ENCODE measurements at places on chromosomes 13 and 19. TPM values are rescaled to one million over a fixed set of nuclear protein-coding genes. Genes with fewer than 3 reads are reported as not detected.
A peak's percentile ranks its signal among the peaks of the same experiment; 100 is the strongest.

DNA sequence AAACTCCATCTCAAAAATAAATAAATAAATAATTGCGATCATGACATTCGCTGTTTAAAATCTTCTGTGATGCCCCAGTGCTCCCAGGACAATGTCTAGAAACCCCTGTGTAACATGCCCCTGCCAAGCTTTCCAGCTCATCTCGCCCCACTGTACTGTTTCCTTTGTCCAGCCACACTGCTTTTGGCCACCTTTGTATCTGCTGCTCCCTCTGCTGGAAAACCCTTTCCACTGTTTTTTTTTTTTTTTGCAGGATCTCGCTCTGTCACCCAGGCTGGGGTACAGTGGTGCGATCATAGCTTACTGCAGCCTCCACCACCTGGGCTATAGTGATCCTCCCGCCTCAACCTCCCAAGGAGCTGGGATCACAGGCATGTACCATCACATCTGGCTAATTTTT lies 7.5 kb downstream of the PLAUR start:
- H3K4me1 ChIP-seq = no peaks in the 10 kb centered on the region
- no peaks in the 10 kb centered on the region for H3K36me3 ChIP-seq
- H3K4me3 ChIP-seq = no peak overlapping the region
- no peaks in the 10 kb centered on the region for H3K27me3 ChIP-seq
- H3K27ac ChIP-seq = no peak overlapping the region

GRCh38 chr19:48510421-48511268 lies 990 bp downstream of the LMTK3 start:
- H3K4me3 ChIP-seq = peak overlapping the region; percentile 31
- no peaks in the 10 kb centered on the region for H3K4me1 ChIP-seq
- DNase-seq = peak; percentile 85
- no peak overlapping the region for H3K27ac ChIP-seq
- H3K36me3 ChIP-seq = no peaks in the 10 kb centered on the region

- no peak overlapping the region for H3K4me3 ChIP-seq
- peak overlapping the region; percentile 63 for H3K27ac ChIP-seq
- no peaks in the 10 kb centered on the region for H3K36me3 ChIP-seq
- no peaks in the 10 kb centered on the region for H3K27me3 ChIP-seq
- no peaks in the 10 kb centered on the region for H3K4me1 ChIP-seq
Measured at GRCh38 chr13:110398564-110399507, 91.8 kb downstream of the COL4A2 start.

- H3K27ac ChIP-seq = no peak overlapping the region
- no peak overlapping the region for H3K4me3 ChIP-seq
- H3K4me1 ChIP-seq = no peaks in the 10 kb centered on the region
- no peak for DNase-seq
- no peaks in the 10 kb centered on the region for H3K27me3 ChIP-seq
Measured at GRCh38 chr19:30530751-30531150, 158.6 kb downstream of the ZNF536 start.

- no peak overlapping the region for H3K27ac ChIP-seq
- H3K4me1 ChIP-seq = no peaks in the 10 kb centered on the region
- no peak for DNase-seq
- no peaks in the 10 kb centered on the region for H3K36me3 ChIP-seq
- no peak overlapping the region for H3K4me3 ChIP-seq
- no peaks in the 10 kb centered on the region for H3K27me3 ChIP-seq
Measured at GRCh38 chr19:42850981-42851717, 28.4 kb downstream of the PSG1 start.

The ZIC5 gene
- not detected for total RNA-seq

DNA sequence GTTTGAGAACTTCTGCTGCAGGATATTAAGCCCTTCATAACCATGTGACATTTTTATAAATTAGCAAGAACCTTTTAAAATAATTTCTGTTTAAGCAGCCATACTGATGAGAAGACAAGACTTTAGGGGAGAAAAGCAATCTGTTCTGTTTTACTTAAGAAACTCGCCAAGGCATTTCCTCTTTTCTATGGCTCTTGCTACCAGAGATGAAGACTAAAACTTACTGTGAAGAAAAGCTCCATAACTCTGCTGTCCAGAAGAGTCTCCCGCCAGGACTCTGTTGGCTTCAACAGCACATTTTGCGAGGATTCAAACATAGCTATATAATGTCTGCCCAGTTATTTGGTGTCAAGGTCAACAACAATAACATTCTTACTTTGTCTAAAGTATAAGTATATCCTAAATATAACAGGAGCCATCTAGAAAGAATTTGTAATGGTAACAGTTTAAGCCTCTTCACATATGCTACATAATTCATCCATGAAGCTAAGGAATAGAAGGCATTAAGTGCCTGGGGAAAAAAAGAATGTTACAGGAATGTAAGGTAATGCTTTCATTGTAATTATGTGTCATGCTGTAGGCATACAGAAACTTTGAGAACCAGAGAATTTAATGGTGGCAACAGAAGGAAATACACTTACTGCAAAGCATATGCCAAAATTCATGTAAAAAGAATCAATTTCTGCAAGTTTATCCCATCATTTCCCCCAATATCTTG lies 53.2 kb upstream of the EEF1AKMT1 start:
- no peak overlapping the region for H3K4me3 ChIP-seq
- H3K27ac ChIP-seq = no peak overlapping the region
- no peak for DNase-seq
- H3K4me1 ChIP-seq = no peaks in the 10 kb centered on the region
- H3K36me3 ChIP-seq = no peaks in the 10 kb centered on the region

GRCh38 chr19:10390652-10391286 lies 10.4 kb upstream of the TYK2 start:
- no peaks in the 10 kb centered on the region for H3K4me1 ChIP-seq
- DNase-seq = peak; percentile 64
- no peak overlapping the region for H3K4me3 ChIP-seq
- no peaks in the 10 kb centered on the region for H3K27me3 ChIP-seq
- H3K27ac ChIP-seq = no peak overlapping the region
- H3K36me3 ChIP-seq = no peaks in the 10 kb centered on the region

GRCh38 chr19:54478677-54479266 lies 5.7 kb upstream of the CDC42EP5 start:
- no peak overlapping the region for H3K27ac ChIP-seq
- H3K36me3 ChIP-seq = no peaks in the 10 kb centered on the region
- H3K4me3 ChIP-seq = no peak overlapping the region
- DNase-seq = no peak
- peaks cover 3% of the 10 kb centered on the region for H3K4me1 ChIP-seq
- H3K27me3 ChIP-seq = no peaks in the 10 kb centered on the region

- no peak overlapping the region for H3K4me3 ChIP-seq
- no peaks in the 10 kb centered on the region for H3K27me3 ChIP-seq
- H3K36me3 ChIP-seq = no peaks in the 10 kb centered on the region
Measured at GRCh38 chr13:32139251-32139650, 107.7 kb downstream of the FRY start.

- no peak overlapping the region for H3K27ac ChIP-seq
- H3K36me3 ChIP-seq = no peaks in the 10 kb centered on the region
- DNase-seq = no peak
Measured at GRCh38 chr19:16452325-16452724, 19.4 kb downstream of the EPS15L1 start.

The ZFR2 gene
- not detected for total RNA-seq

- no peak overlapping the region for H3K27ac ChIP-seq
- H3K27me3 ChIP-seq = no peaks in the 10 kb centered on the region
- no peaks in the 10 kb centered on the region for H3K4me1 ChIP-seq
Measured at GRCh38 chr13:72221276-72221962, 354.4 kb upstream of the DACH1 start.

The ARRDC5 gene
- 8.3 TPM for total RNA-seq

- H3K4me1 ChIP-seq = peaks cover 5% of the 10 kb centered on the region
- peak overlapping the region; percentile 81 for H3K27ac ChIP-seq
Measured at GRCh38 chr19:14091813-14092462, 1.4 kb upstream of the SAMD1 start.

The LSR gene
- total RNA-seq = 204 TPM

DNA sequence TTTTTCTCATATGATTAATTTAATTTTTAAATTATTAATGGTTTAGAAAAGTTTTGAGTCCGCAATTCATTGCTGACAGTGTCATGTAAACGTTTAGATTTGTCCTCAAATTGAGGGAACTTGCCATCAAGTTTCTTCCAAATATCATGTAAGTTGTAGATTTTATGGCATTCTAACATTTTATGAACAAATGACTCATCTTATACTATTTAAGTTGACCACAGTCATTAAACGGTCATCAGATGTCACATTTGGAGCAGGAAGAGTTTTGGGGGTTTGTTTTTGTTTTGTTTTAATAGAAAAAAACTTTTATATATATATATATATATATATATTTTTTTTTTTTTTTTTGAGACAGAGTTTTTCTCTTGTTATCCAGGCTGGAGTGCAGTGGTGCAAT lies 4.3 kb downstream of the ZNF114 start:
- H3K27me3 ChIP-seq = no peaks in the 10 kb centered on the region
- no peak for DNase-seq
- H3K36me3 ChIP-seq = no peaks in the 10 kb centered on the region
- H3K4me1 ChIP-seq = peaks cover 16% of the 10 kb centered on the region
- no peak overlapping the region for H3K27ac ChIP-seq
- H3K4me3 ChIP-seq = no peak overlapping the region

The CYP2F1 gene
- total RNA-seq = not detected

- peaks cover 3% of the 10 kb centered on the region for H3K4me1 ChIP-seq
- no peak for DNase-seq
- no peaks in the 10 kb centered on the region for H3K27me3 ChIP-seq
- no peak overlapping the region for H3K27ac ChIP-seq
- H3K36me3 ChIP-seq = no peaks in the 10 kb centered on the region
Measured at GRCh38 chr19:48315712-48316111, 9.6 kb upstream of the EMP3 start.

DNA sequence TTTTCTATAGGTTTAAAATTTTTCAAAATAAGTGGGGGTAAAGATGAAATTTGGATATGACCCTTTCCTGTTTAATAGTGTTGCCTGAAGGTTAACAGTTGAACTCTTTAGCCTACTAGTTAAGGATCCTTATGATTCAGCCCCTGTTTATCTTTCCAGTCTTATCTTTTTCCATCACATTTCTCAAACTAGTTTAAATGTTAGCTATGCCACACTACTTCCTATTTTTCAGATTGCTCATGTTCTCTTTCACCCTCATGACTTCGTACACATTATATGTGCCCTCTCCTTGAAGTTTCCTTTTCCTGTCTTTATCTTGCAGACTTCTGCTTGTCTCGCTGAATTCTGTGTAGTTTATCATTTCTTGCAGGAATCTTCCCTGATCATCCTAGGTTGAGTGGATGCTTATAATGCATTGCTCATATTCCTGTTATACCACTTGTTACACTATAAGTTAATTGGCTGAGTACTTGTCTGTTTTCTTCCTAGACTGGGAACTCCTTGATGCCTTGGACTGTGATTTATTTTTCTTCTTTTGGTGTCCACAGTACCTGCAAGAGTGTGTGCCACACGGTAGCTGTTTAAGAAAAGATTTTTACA lies 86.7 kb downstream of the FNDC3A start:
- H3K4me1 ChIP-seq = no peaks in the 10 kb centered on the region
- no peak overlapping the region for H3K27ac ChIP-seq
- DNase-seq = no peak

DNA sequence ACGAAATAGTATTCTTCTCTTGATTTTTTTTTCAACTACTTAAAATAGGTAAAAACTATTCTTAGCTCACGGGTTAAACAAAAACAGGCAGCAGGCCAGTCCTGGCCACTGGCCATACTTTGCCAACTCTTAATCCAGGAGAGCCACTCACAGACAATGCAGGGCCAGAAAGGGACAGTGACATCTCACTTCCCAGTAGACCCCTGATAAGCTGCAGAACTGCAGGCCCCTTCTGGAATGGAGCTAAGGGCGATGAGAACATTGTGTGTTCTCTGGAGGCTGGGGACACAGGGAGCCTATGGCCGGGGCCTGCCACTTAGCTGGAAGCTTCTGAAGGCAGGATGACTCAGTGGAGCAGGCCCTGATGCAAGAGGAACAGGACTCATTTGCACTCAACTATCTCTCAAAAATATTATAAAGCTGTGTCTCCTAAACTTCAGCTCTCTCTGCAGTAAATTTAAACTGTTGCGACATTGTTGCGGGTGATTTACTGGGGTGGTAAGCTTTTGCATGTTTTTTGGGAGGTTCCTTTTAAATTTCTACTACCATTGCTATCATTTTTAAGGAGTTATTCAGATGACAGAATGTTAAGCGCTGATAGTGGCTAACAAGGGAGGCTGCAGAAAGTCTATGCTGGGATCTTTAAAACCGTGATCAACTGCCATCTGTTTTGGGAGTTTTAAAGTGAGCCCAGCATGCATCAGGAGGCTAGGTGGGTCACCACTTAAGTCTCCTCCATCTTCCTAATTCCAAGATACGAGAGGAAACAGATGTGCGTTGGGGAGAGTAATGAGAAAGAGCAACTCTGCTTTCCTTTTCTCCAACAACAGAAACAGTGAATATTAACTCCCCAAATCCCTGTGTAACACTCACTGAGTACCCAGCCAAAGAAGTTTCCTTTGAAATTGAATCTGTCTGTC lies 33.2 kb upstream of the KATNAL1 start:
- H3K4me1 ChIP-seq = no peaks in the 10 kb centered on the region
- DNase-seq = no peak
- no peaks in the 10 kb centered on the region for H3K36me3 ChIP-seq
- H3K27me3 ChIP-seq = no peaks in the 10 kb centered on the region
- H3K27ac ChIP-seq = no peak overlapping the region
- H3K4me3 ChIP-seq = no peak overlapping the region

DNA sequence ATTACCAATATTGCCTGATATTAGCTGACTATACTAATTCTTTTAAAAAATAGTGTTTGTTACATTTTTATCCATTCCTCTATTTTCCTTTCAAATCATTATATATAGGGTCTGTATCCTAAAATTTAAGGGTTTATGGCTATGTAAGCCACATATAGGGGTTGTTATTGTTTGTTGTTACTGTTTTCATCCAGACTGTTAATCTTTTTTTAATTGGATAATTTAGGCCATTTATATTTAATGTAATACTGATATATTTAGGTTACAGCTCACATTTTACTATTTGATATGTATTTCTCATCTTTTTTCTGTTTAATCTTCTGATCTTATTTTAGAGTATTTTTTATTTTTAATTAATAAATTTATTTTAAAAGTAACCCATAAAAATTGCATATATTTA lies 487.1 kb upstream of the SGCG start:
- no peak for DNase-seq
- H3K36me3 ChIP-seq = no peaks in the 10 kb centered on the region
- H3K27me3 ChIP-seq = no peaks in the 10 kb centered on the region
- no peak overlapping the region for H3K4me3 ChIP-seq
- no peaks in the 10 kb centered on the region for H3K4me1 ChIP-seq
- no peak overlapping the region for H3K27ac ChIP-seq

DNA sequence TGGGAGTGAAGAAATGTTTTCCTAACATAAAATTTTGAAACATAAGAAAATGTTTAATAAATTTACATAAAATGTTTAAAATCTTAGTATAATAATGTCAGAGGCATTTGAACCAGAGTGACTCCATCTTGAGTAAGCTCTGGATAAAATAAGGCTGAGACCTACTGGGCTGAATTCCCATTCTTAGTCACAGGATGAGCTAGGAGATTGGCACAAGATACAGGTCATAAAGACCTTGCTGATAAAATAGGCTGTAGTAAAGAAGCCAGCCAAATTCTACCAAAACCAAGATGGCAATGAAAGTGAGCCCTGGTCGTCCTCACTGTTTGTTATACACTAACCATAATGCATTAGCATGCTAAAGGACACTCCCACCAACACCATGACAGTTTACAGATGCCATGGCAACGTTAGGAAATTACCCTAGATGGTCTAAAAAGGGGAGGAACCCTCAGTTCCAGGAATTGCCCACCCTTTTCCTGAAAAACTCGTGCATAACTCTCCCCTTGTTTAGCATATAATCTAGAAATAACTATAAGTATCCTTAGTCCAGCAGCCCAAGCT lies 1184.0 kb downstream of the UQCRFS1 start:
- no peak overlapping the region for H3K27ac ChIP-seq
- no peak overlapping the region for H3K4me3 ChIP-seq
